SW 1271 (cell line): ENCODE measurements at places on chromosomes 6 and 20.
A peak's percentile ranks its signal among the peaks of the same experiment; 100 is the strongest.

DNA sequence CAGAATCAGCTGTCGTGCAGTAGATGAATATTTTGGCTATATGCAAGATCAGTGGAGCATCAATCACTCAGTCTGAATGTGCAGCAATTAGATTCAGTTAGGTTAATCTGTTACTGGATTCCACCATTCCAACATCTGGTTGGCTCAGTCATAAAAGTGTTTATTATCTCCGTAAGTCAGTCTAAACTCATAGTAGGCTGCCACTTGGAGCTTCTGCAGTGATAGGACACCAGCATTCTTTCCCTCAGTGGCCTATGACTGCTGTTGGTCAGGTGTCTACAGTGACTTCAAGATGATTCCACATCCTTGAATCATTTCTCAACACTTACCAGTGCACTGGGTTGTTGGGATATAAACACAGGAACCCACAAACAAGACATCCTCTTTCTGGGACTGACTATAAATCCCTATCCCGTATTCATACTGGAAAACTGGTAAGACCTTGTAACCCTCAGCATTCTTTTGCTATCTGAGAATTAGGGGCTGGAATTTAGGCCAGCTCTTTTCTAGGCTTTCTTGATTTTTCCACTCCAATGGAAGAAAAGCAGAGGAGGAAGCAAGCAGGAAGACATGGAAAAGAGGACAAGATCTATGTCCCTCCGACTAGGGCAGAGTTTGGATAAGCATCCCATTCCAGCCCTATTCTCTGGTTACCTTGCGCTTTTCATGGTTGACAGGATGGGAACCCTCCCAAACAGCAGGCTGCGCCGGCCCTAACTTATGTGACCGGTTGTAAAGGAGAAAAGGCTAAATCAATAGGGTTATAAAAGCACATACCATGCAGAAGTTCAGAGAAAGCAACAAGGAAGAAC is 919.6 kb downstream of the KIF16B start:
- no peak for DNase-seq

DNA sequence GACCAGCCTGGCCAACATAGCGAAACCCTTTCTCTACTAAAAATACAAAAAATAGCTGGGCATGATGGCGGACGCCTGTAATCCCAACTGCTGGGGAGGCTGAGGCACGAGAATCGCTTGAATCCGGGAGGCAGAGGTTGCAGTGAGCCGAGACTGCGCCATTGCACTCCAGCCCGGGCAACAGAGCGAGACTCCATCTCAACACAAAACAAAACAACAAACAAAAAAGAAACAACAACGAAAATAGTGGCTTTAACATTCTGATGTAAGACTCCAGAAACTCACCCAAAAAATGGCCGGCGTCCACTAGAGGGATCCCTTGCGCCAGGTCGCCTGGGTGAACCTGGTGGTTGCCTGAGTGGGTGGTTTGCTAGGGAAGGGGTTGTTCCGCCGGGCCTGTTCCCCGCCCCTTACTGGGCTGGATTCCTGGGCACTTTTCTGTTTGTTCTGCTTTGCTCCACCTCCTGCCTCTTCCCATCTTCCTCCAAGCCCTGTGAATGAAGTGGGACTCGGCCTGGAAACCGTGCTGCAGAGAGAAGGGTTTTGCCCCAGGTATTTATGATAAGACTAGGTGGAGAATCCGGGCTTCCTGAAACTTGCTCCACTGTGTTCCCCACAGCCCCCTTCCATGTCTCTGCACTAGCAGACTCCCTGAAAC is 1.5 kb downstream of the PABPC1L start:
- DNase-seq = no peak

DNA sequence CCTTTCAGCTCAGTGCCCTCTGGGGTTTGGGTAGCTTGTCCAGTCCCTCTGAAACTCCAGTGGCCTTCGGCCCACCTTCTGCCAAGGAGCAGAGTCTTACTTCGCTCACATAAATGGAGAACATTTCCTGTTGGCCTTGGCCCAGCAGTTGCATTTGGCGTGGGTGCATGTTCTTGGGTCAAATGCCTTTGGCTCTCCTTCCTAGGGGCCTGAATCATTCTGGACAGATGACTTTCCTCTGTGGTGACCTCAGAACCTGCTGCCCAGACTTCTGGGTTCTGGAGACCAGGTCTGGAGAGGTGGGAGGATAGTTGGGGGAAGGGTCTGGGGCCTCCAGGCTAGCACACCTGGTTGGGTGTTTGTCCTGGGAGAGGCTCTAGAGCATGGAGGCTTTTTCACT is 29.3 kb downstream of the BCAS4 start:
- DNase-seq = no peak

- no peak for DNase-seq
Observed at GRCh38 chr20:58596750-58597248, 54.3 kb upstream of the STX16 start.

GRCh38 chr6:782141-782540 is 89.2 kb upstream of the EXOC2 start:
- DNase-seq = no peak

DNA sequence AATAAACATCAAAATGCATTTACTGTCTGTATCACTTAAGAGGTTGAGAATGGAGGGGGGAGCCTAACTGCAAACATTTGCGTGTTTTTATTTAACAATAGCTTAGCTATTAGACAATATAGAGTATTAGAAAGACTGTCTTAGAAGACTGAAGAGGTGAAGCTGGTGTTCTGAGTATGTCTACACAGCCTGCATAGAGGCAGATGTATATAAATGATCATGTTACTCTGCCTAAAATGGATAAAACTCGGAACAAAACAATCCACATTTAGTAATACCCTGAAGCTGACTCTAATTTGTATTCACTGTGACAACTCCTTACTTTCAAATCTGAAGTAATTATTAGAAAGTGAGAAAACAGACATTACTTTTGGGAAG is 181.9 kb downstream of the GMPR start:
- no peak for DNase-seq

DNA sequence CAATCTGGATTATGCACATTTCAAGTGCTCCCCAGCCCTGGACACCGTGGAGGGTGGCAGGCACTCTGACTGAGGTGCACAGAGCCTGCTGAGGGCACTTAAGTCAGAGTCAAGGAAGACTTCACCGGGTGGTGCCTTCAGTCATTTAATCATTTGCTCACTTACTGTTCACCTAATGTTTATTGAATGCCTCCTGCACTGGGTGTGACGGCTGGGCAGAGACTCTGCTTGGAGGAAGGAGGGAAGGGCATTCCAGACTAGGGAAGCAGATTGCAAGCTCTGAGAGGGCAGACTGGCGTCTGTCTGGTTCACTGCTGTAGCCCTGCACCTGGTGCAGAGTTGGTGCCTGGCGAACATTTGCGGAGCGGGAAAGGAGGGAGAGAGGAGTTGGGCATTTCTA is 54.2 kb upstream of the FAM83D start:
- DNase-seq = no peak

DNA sequence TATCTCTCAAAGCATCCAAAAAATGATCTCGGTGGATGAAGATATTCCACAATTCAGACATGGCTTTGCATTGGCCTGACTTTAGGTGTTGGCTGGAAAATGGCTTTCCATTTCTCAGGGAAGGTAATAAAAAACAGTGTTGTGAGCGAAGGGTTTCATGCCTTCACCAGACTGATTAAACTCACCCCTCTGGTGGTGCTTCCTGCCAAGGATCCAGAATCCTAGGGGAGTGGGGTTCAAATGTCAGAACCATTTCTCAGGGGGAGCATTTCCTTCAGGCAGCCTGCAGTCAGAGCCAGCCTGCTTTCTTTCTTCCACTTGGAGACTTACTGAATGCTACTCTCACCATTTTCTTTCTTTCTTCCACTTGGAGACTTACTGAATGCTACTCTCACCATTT is 45.7 kb upstream of the SMIM28 start:
- no peak for DNase-seq

DNA sequence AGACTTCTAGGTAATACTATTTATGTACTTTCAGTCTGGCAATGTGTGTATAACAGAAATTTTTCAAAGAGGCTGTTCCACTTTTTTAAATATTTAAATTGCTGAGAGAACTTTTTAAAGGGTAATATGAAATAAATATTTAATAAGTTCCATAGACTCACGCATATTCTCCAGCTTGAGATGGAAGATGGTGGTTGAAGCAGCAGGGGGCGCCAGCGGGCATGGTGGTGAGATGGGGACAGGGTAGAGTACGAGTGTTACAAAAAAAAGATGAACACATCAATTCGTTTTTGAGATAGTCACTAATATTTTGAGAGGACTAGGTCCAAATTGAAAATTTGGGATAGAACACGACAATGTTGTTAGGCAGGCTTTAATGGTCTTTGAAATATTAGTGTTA is 68.4 kb downstream of the RSPO3 start:
- peak; percentile 13 for DNase-seq

- DNase-seq = no peak
Observed at GRCh38 chr20:31781945-31782344, 37.2 kb upstream of the MYLK2 start.

GRCh38 chr6:122028933-122029522 is 370.4 kb upstream of the HSF2 start:
- no peak for DNase-seq

DNA sequence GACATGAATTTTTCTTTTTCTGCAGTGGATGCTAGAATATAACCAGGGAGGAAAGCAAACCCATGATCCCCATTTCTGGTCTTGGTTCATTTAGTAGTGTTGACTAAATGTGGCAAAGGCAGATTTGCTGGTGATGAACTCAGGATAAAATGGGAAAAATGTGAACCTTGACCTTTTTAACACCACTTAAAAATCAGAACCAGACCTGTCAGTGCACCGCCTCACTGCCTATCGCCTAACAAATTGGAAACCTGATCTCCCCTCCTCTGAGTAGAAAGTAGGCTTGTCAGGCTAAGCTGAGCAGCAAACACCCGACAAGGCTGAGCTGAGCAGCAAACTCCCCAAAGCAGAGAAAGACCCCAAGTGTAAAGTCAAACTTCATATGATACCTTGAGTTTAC is 254.8 kb downstream of the FOXC1 start:
- no peak for DNase-seq

GRCh38 chr6:86192123-86192522 is 549.4 kb upstream of the SYNCRIP start:
- no peak for DNase-seq

- DNase-seq = no peak
Observed at GRCh38 chr6:136181512-136181833, 68.6 kb downstream of the MTFR2 start.

GRCh38 chr6:16020259-16020658 is 108.6 kb upstream of the MYLIP start:
- no peak for DNase-seq

DNA sequence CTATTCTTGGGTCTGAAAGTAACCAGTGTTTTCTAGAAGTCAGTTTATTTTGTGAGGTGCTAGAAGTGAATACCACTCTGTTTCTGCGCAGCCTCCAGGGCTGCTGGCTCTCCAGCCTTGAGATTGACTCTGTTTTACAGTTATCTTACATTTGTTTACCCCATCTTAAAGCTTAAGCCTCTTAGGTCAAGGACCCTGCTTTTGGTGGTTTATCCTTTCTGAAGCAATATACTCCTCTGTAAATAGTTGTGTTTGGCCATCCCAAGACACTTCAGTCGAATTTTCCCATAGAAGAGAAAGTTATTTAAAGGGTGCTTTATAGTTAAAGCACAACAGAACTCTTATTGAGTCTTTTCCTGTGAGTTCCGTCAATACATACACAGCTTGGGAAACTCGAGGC is 190.6 kb upstream of the RSPO3 start:
- no peak for DNase-seq

DNA sequence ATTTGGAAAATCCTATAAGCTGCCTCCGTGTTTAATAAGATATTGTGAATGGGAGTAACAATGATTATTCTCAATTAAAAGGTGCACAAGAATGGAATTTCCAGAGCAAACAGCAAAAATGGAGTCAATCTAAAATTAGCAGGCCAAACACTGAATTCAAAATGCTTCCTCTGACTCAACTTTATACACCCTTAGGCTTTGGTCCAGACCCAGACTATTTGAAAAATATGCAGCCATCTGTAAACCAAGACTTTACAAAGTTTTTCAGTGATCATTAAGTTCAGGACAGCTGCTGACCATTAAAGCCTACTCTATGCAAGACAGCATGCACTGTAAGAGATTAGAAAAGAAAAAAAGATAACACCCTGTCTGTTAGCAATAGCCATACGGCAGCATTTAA is 39.4 kb upstream of the CCN6 start:
- DNase-seq = no peak

GRCh38 chr6:166715065-166715464 is 88.0 kb upstream of the RPS6KA2 start:
- DNase-seq = no peak

- DNase-seq = peak; percentile 69
Observed at GRCh38 chr6:114108119-114109002, 137.4 kb upstream of the HDAC2 start.

DNA sequence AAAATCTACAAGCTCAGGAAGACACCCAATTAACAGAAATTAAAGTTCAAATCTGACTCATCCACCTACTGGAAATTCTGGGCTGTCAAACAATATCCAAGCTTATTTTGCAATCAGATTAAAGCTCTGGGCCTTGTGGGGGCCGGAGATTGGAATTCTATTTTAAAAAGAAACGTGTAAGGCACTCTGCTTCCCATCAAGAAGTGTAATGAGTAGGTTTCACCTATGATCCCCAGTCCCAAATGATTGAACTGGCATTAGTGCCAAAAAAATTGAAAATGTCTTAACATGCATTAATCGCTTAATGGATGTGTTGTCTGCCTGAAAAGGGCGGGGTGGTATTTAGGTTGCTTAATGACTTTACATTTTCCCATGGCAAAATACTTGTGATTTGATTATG is 542.4 kb upstream of the BTBD3 start:
- DNase-seq = no peak

GRCh38 chr6:14384175-14384949 is 266.8 kb downstream of the CD83 start:
- DNase-seq = no peak

DNA sequence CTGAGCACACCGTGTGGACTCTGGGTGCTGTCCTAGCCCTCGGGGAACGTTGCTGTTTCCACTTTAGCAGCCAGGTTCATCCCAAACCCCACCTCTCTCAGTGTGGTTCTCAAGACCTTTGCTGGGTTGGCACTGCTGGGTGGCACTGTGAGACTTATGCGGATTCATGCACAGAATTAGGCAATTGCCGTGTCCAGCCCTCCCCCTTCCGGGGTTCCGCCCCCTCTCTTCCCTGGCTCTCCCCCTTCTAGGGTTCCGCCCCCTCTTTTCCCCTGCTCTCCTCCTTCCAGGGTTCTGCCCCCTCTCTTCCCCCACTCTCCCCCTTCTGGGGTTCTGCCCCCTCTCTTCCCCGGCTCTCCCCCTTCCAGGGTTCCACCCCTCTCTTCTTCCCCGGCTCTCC is 39.8 kb upstream of the SLCO4A1 start:
- DNase-seq = no peak

GRCh38 chr6:71250099-71250602 is 38.5 kb upstream of the OGFRL1 start:
- DNase-seq = peak; percentile 61

GRCh38 chr6:35146453-35146852 is 5.3 kb upstream of the TCP11 start:
- DNase-seq = no peak

- no peak for DNase-seq
Observed at GRCh38 chr6:145865175-145865574, 50.6 kb upstream of the FBXO30 start.

- no peak for DNase-seq
Observed at GRCh38 chr6:54217018-54217417, 91.2 kb upstream of the TINAG start.
